Camera-type eye (tissue), 1 donor: ENCODE measurements at places on chromosomes 4 and X. TPM values are rescaled to one million over a fixed set of nuclear protein-coding genes. Genes with fewer than 3 reads are reported as not detected.

The RENBP gene
- 10.0 TPM for total RNA-seq

The CCDC110 gene
- 3.7 TPM for total RNA-seq

The ASB9 gene
- 5.3 TPM for total RNA-seq

The ZFYVE28 gene
- total RNA-seq, result 10.4 TPM

The SH3RF1 gene
- 18.5 TPM for total RNA-seq

The CNGA1 gene
- 14.1 TPM for total RNA-seq

The TEX13C gene
- total RNA-seq, result not detected

The AADAT gene
- 14.8 TPM for total RNA-seq

The CT45A7 gene
- not detected for total RNA-seq

The F11 gene
- total RNA-seq, result 0.44 TPM

The ARHGEF6 gene
- total RNA-seq, result 15.6 TPM

The ETDA gene
- total RNA-seq, result not detected

The TLR10 gene
- total RNA-seq, result 0.71 TPM

The MAGEB2 gene
- not detected for total RNA-seq

The CD40LG gene
- total RNA-seq, result not detected

The ADAM29 gene
- 0.16 TPM for total RNA-seq

The GSX2 gene
- total RNA-seq, result 3.9 TPM

The PNCK gene
- 29.3 TPM for total RNA-seq

The EVC2 gene
- 10.8 TPM for total RNA-seq

The VSIG4 gene
- 10.9 TPM for total RNA-seq

The RHOXF2 gene
- total RNA-seq, result not detected

The MAOB gene
- 4.5 TPM for total RNA-seq

The SPANXB1 gene
- total RNA-seq, result not detected

The ZNF41 gene
- total RNA-seq, result 17.4 TPM

The MAGED4 gene
- total RNA-seq, result 77.3 TPM

The CXCL10 gene
- 1.4 TPM for total RNA-seq

The F8A3 gene
- total RNA-seq, result 3.1 TPM

The HEPH gene
- total RNA-seq, result 55.7 TPM

The ABCG2 gene
- 20.2 TPM for total RNA-seq

The SOWAHB gene
- 1.3 TPM for total RNA-seq

The HPGD gene
- total RNA-seq, result 11.9 TPM

The TCEAL6 gene
- 3.2 TPM for total RNA-seq

The GLRA2 gene
- total RNA-seq, result 13.6 TPM

The POLN gene
- 4.8 TPM for total RNA-seq

The COL4A6 gene
- total RNA-seq, result 21.6 TPM

The CSAG3 gene
- total RNA-seq, result not detected

The TECRL gene
- 1.2 TPM for total RNA-seq

The FMR1NB gene
- total RNA-seq, result not detected

The DKK2 gene
- 54.8 TPM for total RNA-seq

The WWC2 gene
- 48.1 TPM for total RNA-seq

The UCHL1 gene
- 374 TPM for total RNA-seq

The TXK gene
- total RNA-seq, result 2.9 TPM

The SPACA5 gene
- not detected for total RNA-seq

The ZNF718 gene
- 30.5 TPM for total RNA-seq

The AREG gene
- 0.49 TPM for total RNA-seq

The MUC7 gene
- total RNA-seq, result 0.44 TPM

The ANK2 gene
- 342 TPM for total RNA-seq

The TRPC3 gene
- 5.3 TPM for total RNA-seq

The CXCL6 gene
- total RNA-seq, result not detected

The SASH3 gene
- total RNA-seq, result 1.4 TPM

The SMR3B gene
- not detected for total RNA-seq

The DAPP1 gene
- 3.1 TPM for total RNA-seq

The ABLIM2 gene
- total RNA-seq, result 13.5 TPM

The LANCL3 gene
- total RNA-seq, result 2.5 TPM

The SPOCK3 gene
- 22.1 TPM for total RNA-seq

The FRG2 gene
- total RNA-seq, result not detected
